ENCODE measurements at places on chromosomes 16 and 17.
A peak's percentile ranks its signal among the peaks of the same experiment; 100 is the strongest.

GRCh38 chr17:56110463-56111135 is 42.7 kb upstream of the ANKFN1 start:
- no peak for DNase-seq

GRCh38 chr16:68009157-68009735 is 6.5 kb downstream of the DPEP2NB start:
- no peak for DNase-seq

DNA sequence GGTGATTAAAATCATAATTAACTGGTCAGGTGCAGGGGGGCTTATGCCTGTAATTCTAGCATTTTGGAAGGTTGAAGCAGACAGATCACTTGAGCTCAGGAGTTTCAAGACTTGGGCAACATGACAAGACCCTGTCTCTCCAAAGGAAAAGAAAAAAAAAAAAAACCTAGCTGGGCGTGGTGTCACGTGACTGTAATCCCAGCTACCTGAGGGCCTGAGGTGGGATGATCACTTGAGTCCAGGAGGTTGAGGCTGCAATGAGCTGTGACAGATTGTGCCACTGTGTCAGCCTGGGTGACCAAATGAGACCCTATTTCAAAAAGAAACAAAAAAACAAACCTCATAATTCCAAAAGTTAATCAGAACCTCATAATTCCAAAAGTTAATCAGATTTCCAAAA is 505.5 kb downstream of the CDH8 start:
- no peak for DNase-seq

- no peak for DNase-seq
Measured at GRCh38 chr16:9389543-9390207, 298.2 kb downstream of the HAPSTR1 start.

GRCh38 chr16:87380403-87380802 is 3.2 kb downstream of the FBXO31 start:
- DNase-seq: no peak

DNA sequence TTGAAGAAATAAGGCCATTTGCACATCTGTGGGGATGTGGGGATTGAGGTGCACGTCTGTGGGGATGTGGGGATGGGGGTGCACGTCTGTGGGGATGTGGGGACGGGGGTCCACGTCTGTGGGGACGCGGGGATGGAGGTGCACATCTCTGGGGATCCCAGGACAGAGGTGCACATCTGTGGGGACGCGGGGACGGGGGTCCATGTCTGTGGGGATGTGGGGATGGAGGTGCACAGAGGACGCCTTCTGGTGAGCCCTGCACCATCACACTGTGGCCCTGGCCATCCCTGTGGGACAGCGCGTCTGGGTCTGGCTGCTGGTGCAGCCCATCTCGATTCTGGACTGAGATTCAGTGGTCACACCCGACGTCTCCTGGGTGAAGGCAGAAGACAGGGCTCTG is 161.4 kb downstream of the LAT start:
- no peak for DNase-seq

GRCh38 chr17:18246880-18247612 is 11.5 kb downstream of the FLII start:
- DNase-seq: no peak

GRCh38 chr17:3892095-3892998 is 506 bp downstream of the CAMKK1 start:
- no peak for DNase-seq

DNA sequence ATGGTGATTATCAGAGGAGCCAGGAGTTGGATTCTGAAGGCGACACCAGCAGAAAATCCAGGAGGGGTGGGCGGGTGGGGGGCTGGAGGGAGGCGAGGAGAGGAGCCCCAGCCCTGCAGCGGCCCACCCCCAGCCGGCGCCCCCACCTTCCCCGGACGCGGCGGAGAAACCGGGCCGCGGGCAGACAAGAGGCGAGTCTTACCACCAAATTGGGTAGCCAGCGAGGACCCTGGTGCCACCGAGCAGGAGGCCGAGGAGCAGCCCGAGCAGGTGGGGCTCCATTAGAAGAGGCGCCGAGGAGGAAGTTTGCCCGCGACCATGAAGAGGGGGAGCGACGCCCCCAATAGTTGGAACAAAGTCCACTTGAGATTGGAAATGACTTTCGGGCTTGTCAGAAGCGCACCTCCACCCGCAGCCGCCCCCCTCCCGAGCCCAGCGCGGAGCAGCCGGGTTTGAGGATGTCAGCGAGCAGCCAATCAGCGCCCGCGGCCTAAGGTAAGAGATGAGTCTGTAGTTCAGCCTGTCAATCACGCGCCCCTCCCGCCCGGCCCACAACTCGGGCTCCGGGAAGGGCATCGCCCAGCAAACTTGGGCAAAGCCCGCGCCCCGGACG is at the start of gene WNT3:
Gene WNT3 (minus strand): TSS at position 377 of the 613 bp plus-strand sequence. CDS start 95 bp downstream, at position 282.
- DNase-seq: no peak

DNA sequence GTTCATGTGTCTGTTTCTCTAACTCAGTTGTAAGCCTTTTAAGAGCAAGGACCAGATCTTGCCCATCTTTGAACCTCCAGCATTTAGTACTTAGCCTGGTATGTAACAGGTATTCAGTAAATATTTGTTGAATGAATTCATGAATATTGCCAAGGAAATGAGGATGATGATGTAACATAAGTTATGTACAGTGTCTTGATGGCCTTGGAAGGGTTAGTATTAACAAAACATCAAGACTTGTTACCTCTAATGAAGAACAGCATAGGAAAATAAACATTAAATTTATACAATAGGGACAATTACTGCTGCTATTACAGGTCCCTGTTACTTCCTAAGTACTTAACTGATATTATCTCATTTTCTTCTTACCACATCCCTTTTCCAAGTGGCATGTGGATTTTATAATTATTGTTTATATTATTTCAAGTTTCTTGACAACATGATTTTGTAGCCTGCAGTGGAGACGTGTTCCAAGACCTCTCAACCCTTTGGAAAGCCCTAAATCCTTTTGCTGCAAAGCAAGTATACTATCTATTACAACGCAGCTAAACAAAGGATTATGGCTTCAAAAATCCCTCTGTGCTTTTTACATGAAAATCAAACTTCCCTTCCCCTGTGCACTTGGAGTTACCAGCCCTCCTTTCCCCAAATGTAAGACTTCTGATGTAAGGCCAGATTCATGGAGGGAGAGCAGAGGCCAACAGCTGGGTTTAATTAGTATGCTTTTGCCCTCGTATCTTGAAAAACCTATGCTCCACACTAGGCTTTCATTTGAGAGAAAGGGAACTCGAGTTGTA is 77.4 kb upstream of the SMIM36 start:
- DNase-seq: no peak

- DNase-seq: no peak
Measured at GRCh38 chr17:58002973-58003372, 4.1 kb downstream of the SRSF1 start.

DNA sequence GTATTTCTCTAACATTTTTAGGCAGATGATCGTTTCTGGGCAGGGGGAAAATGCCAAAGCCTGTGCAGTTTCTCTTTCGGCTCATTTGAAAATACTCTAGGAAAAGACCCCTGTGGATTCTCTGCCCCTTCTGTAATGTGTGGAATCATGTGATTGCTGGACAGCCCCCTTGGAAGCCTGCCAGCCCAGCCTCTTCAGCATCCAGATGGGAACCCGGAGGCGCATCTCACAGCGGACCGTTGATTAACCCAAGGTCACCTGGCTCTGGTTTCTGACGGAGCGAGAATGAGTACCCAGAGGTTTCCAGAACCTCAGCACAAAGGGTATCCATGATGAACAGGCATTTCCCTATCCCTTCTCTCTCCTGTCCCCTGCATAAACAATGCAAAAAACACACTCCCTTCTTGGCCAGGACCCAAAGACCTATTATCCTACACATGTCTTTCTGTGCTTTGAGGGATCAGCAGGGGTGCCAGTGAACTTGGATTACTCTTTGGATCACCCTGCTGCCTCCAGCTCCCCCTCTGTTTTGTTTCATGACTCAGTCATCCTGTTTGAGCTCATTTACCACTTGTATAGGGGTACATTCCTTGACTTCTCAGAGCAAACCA is 957.1 kb upstream of the RBFOX1 start:
- no peak for DNase-seq

- no peak for DNase-seq
Measured at GRCh38 chr16:22071331-22071910, 20.9 kb upstream of the VWA3A start.

GRCh38 chr17:50559674-50560184 is 786 bp upstream of the CACNA1G start:
- no peak for DNase-seq

DNA sequence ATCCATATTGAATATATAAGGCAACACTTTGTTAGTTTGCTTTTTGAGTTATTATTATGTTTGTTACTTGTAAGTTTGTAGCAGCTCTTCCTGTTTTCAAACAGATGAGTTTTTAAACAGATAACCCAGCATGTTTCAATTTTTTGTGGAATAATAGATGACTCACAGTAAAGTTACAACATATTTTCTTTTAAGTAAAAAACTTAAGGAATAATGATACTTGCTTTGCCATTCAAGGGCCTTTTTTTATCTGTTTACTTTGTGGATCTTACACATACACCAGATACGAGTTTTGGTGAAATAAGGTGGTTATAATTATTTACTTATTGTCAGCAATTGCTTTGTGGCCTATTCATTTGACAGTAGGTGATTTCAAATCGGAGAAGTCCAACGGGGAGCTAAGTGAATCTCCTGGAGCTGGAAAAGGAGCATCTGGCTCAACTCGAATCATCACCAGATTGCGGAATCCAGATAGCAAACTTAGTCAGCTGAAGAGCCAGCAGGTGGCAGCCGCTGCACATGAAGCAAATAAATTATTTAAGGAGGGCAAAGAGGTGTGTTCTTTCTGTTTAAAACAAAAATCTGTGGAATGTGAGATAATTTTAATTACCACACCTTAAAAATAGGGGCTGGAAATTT is 66.3 kb downstream of the BPTF start:
- DNase-seq: peak; percentile 30

DNA sequence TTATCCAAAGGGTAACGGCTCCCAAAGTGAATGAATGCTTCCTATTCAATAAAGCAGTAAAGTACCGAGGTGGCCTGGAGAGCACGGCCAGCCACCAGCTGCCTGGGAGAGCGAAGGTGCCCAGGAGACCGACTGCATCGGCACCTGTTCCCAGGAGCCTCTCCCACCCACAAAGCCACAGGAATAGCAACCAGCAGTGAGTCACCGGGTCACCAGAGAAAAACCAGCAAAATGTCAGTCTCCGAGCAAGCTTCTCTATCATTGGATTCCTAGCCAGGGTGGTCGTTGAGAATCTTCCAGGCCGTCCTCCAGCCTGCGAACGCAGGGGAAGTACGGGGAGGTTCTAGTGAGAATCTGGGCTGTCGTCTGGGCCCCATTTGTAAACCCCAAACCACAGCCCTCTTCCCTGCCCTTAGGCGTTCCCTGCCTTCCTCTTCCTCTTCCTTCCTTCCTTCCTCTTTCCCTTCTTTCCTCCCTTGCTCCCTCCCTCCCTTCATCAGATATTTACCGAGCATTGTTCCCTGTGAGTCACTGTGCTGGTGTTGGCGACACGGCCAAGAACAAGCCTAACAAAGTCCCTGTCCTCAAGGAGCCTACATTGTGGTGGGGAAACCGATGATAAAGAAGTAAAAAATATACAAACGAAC is 114.6 kb downstream of the SLC39A11 start:
- no peak for DNase-seq

DNA sequence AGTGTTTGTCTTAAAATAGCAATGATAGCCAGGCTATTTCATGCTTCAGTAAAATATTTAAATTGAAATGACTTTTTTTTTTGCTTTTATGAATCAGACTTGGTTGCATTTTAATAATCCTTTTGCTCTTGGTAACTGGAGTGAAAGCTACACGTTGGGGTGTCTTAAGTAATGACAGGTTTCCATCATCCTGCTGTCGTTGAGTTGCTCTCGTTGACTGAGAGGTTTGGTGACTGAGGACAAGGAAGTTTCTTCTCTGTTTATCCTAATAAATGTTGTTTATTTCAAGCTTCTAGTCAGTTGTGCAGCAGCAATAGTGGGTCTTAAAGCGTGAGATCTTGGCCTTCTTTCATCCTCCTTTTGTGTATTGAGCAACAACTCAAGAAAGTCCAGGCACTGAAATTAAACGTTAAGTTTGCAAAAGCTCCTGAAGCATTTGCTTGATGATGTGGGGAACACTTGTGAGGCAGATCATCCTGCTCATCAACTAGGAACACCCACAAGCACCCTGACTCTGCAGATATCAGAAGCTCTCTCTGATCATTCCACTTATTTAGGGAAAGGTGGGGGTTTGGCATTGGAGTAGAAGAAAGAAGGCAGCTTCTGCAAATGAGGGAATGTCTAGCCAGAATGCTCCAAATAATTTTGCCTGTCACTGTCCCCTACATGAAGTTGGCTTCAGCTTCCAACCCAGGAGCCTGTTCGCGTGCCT is 179.1 kb downstream of the RBFOX1 start:
- DNase-seq: no peak

DNA sequence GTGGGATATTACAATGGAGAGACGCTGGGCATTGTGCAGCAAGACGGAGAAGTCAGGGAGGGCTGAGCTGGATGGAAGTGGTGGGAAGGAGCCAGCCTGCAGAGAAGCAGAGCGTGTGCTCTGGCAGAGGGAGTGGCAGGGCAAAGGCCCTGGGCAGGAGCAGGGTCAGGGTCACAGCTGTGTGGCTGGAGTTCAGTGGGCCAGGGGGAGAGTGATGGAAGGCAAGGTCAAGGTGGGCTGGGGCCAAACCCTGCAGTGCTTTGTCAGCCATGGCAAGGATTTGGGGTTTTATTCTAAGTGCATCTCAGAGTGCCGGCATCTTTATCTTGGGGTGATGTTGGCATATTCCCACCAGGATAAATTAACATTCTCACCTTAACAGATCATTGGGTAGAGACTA is 31.9 kb upstream of the C16orf78 start:
- DNase-seq: no peak

DNA sequence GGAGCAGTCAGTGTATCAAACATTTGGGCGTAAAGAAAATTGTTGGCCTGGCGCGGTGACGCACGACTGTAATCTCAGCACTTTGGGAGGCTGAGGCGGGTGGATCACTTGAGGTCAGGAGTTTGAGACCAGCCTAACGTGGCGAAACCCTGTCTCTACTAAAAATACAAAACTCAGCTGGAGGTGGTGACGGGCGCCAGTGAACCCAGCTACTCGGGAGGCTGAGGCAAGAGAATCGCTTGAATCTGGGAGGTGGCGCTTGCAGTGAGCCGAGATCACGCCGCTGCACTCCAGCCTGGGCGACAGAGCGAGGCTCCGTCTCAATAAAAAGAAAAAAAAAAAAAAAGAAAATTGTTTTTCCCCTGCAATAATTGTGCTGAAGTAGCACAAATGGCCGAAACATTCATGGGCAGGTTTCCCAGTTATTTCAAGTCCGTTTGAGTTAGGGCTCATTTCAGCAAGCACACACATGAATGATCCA is 1.4 kb downstream of the GCSH start:
- DNase-seq: no peak

- DNase-seq: no peak
Measured at GRCh38 chr16:56470232-56470631, 18.9 kb downstream of the OGFOD1 start.

DNA sequence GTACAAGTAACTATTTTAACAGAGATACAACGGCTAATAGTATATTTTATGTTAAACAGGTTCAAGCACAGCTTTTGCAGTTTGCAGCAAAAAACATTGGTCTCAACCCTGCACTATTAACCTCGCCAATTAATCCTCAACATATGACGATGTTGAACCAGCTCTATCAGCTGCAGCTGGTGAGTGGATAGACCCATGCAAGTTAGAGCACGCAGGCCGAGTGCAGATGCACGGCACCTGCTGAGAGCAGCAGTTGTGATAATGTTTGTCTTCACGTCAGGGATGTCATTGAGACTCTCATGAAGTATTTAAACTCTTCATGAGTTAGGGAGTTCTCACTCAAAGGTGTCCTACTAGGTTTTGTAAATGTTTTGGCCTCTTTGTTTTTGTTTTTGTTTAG is 45.6 kb downstream of the TMC6 start:
- DNase-seq: peak; percentile 49

- DNase-seq: no peak
Measured at GRCh38 chr16:57264950-57265371, 19.5 kb downstream of the PLLP start.

GRCh38 chr17:55463600-55463999 is 42.0 kb upstream of the MMD start:
- no peak for DNase-seq
